SJSA1 (cell line): ENCODE measurements at places on chromosomes 16 and 17. TPM values are rescaled to one million over a fixed set of nuclear protein-coding genes. Genes with fewer than 3 reads are reported as not detected.

DNA sequence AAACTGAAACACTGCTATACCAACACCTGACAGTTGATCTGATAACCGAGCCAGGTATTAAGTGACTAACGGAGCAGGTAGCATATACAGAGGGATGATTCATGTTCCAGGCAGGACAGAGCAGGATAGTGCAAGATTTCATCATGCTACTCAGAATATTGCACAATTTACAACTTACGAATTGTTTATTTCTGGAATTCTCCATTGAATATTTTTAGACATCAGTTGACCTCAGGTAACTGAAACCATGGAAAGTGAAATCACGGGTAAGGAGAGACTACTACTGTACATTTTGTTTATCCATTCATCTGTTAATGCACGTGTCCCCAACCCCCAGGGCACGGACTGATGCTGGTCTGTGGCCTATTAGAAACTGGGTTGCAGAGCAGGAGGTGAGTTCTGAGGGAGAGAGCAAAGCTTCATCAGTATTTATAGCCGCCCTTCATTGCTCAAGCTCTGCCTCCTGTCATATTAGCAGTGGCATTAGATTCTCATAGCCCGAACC lies 14.5 kb upstream of the PPM1E start:
- no peak for DNase-seq

GRCh38 chr17:1787301-1787902 lies 25.5 kb downstream of the SERPINF1 start:
- DNase-seq = peak; percentile 83

- peak; percentile 50 for DNase-seq
Measured at GRCh38 chr17:80449930-80450576, 26.4 kb downstream of the NPTX1 start.

DNA sequence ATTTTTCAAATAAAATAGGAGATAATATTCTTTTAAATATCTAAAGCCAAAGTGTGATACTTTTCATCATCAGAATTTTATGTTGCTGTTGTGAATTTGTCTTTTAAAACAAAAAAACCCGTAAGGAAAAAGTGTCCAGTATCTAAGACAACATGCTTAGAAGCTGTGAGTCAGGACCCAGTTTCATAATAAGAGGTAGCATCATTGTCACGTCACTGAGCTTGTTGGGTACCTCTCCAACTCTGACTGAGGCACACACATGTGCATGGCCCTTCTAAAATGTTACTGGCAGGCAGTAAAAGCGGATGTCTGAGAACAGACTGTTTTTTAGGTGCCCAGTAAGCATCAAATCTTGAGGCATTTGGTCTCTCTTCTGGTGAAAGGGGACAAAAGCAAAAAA lies 2.5 kb downstream of the CIAPIN1 start:
- DNase-seq = no peak

GRCh38 chr16:73306901-73307413 lies 259.0 kb upstream of the ZFHX3 start:
- no peak for DNase-seq

DNA sequence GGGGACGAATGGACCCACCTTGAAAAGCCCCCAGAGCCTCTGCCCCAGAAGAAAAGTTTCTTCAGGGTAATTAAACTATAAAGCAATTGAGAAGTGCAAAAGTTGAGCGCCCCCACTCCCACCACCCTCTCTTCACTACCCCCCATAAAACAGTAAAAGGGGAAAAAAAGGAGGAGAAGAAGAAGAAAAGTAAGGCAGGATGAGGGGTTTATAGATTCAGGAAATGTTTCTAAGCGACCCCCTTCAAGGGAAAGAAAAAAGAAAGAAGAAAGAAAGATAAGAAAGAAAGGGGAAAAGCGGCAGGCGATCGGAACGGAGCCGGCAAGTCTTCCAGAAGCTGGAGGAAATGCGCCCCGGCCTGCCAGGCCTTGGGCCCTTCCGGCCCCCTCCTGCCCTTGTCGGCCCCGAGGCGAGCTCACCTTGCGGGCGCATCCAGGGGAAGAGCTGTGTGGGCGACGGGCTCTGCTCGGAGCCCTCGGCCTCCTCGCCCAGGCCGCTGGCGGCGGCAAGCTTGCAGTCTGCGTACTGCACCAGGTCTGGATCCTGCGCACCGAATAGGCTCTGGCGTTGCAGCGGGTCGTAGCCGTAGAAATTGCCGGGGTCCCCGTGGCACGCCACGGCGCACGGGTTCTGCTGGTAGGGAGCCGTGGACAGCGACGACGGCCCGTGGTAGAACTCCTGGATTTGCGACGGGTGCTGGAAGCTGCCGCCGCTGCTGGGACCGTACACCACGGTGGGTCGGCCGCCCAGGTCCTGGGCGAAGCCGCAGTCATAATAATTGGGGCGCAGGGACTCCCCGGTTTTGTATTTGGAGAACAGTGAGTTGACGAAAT lies 1.0 kb downstream of the HOXB8 start:
- no peak for DNase-seq

The ZDHHC1 gene
- total RNA-seq = 1.0 and 4.4 TPM in 2 replicates

DNA sequence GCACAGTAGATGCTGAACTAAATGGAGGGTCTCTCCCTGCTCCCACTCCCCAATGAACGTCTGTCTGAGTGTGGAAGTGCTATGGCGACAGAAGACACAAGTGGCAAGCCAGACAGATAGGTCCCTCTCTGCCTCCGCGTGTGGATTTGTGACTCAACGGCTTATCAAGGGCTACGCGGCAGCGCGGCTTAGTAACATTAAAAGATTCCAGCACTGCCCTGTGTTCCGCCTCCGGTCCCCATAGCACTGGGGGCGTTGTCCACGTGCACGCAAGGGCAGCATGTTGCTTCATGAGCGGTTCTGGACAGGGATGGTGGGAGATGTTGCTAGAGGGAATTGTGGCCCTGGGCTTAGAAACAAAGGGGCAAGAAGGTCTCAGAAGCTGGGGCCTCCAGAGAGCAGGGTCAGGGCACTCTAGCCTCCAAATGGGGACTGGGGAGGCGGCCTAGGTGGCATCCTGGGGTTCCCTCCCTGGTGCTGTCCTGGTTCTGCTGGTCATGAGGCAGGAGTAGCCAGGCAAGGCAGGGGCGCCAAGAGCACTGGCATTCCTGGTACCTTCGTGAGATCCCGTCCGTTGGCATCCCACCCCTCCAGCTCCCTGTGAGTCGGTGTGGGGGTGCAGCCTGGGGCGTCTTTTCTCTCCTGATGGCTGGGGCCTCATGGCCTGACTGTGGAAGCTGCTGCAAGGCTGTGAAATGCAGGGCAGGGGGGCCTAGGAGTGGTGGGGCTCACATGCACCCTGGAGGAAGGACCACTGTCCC lies 9.1 kb downstream of the CRHR1 start:
- no peak for DNase-seq

DNA sequence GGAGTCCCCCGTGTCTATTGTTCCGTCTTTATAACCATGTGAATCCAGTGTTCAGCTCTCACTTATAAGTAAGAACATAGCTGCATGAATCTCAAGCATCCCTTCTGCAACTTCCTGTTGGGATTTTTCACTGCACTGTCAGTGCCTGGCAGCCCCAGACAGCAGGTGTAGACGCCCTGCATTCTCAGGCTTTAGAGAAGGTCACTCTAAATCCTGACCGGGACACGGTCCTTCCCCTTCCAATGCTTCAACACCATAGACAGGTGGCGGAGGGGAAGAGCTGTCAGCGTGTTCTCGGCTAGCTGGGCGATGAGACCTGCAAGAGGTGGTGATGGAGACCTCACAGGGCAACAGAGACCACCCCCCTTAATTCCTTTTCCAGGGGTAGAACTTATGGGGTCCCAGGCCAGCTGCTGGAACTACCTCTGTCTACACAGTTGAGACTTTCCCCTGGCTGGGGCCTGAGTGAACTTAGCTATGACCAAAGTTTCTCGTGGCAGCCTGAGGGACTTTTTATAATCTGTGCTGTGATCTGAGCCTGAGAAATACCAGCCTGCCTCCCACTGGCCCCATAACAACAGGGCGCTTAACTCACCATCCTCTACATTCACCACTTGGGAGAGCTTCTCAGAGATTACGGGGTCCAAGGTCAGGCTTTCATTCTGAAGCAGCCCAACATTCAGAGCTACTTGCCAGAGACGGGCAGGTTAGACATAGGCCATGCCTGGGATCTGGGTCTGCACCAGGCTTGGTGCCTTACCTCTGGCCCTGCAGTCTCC lies 143.2 kb upstream of the TNRC6C start:
- DNase-seq = no peak
